SK-N-SH (cell line): ENCODE measurements at places on chromosomes 5 and 9.

GRCh38 chr5:59765446-59765845 lies 128.1 kb downstream of the PDE4D start:
- no peak for DNase-seq

DNA sequence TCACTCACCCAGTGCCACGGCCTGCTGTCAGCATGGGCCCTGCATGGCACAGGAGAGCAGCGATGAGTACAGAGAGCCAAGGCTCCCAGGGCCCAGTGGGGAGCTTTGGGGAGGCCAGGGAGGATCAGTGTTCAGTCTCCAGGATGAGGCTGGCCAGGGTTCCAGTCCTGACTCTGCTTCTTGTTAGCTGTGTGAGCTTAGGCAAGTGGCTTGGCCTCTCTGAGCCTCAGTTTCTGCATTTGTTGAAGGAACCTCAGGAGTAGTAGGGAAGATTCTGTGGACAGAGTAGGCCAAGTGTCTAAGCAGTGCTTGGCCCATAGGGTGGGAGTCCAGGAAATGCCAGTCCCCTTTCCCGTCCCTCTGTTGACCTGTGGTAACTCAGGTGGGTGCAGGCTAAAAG lies 39.5 kb downstream of the ERGIC1 start:
- DNase-seq: no peak

GRCh38 chr5:67214707-67215447 lies 18.3 kb upstream of the CD180 start:
- DNase-seq: no peak

DNA sequence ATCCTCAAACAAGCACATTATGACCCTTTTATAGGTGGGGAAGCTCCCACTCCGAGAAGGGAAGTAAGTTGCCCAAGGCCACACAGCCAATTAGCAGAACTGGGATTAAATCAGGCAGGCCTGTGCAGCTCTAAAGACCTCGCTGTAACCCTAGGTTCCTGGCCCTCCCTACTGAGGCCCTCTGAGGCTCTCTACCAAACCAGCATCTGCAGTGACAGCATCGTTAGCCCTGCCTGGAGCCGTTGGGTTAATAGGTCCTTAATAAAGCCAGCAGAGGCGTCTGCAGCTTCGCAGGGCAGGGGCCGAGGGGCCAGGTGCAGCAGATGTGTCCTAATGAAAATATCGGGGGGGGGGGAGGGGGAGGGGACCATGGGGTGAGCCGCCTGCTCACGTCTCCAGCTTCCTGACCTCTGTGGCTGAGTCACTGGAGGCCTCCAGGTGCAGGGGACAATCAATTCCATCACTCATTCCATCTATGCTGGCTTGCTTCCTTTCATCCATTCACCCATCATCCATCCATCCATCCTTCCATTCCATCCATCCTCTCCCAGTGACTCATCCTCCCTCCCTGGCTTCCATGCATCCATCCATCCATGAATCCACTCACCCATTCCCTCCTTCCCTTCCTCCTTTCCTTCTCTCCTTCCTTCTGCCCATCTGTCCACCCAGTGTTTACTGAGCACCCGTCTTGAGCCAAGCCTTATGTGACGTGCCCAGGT lies 203.9 kb downstream of the C9orf50 start:
- DNase-seq: no peak

DNA sequence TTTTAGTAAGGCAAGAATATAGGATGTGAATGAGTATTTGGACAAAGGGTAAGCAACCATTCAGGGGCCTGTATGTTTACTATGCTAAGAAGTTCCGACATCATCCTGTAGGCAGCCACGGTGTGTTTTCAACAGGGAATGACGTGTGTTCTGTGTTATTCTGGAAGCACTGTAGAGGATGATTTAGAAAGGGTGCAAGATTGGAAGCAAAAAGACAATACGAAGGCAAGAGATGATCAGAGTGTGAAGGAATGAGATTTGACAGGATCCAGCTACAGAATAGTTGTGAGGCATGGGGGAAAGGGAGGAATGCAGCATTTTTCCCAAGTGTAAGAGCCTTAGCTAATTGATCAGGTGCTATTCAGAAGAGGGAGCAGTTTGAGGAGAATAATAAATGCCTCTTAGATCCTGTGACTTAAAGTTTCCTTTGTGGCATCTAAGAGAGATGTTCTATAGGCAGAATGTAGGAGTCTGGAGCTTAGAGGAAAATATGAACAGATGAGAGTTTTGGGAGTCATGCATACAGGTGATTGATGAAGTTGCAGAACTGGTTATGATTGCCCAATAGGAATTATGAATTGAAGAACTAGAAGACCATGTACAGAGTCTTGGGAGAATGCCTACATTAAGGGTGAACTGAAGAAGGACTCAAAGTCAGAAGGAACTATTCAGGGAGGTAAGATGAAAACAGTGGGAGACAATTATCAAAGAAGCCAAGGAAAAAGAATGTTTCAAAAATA lies 2.5 kb downstream of the SMC5 start:
- no peak for DNase-seq

GRCh38 chr9:131068076-131068816 lies 28.1 kb upstream of the AIF1L start:
- DNase-seq: no peak

- no peak for DNase-seq
These were observed 61.9 kb downstream of the PGM5 start for GRCh38 chr9:68418259-68418845.

DNA sequence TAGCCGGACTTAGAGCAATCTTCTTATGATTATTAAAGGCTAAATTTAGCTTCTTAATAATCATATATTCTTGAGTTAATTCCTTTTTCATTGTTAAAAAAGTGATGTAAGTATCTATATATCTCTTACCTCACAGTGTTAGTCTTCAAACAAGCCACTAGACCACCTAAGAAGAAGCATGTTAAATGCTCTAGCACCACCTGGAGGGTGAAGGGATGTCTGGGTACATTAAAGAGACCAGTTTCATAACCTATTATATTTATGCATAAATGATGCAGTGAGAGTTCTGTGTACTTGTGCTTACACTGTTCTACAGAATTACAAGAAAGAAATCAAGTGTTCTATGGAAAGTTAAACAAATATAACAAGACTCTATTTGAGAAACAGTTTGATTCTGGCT lies 55.9 kb upstream of the SLCO6A1 start:
- no peak for DNase-seq

DNA sequence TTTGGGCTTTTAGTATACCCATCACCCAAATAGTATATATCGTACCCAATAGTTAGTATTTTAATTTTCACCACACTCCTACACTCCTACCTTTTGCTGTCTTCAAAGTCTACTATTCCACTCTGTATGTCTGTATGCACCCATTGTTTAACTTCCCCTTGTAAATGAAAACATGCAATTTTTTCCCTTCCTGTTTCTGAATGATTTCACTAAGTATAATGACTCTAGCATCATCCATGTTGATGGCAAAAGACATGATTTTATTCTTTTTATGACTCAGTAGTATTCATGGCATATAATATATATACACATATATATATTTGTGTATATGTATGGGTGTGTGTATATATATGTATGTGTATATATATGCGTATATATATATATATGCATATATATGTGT lies 63.1 kb upstream of the FAM174A start:
- no peak for DNase-seq

DNA sequence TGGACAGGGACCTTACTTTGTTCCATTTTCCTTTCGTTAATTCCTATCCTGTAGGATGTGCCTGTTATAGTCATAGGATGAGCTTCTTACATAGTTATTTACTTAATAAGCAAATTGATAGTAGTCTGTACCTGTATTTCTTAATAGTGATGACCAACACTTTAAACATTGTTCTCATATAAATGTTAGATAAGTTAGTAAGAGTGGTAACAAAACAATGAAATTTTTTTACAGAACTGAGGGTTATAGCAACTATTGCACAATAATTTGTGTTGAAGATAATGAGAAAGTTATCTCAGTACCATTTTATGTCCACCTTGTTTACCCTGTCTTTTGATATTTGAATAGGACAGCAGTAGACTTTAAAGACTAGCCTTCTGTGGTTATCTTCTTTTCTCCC lies 162.9 kb upstream of the ELL2 start:
- DNase-seq: no peak

DNA sequence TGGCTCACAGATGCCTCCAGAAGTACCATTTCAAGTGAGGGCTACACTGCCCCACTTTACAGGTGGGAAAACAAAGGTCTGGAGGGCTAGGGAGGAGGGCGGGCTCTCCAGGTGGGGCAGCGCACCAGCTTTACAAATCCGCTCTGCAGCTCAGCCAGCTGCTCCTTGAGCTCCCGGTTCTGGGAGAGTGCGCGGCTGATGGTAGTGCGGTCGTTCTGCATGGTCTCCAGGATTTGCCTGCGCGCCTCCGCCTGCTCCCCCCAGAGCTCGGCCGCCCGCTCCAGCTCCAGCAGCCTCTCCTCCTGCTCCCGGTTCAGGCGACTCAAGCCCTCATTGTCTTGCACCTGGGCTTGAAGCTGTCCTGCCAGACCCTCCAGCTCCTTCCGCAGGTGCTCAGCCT lies 15.5 kb downstream of the GOLGA2 start:
- DNase-seq: no peak

DNA sequence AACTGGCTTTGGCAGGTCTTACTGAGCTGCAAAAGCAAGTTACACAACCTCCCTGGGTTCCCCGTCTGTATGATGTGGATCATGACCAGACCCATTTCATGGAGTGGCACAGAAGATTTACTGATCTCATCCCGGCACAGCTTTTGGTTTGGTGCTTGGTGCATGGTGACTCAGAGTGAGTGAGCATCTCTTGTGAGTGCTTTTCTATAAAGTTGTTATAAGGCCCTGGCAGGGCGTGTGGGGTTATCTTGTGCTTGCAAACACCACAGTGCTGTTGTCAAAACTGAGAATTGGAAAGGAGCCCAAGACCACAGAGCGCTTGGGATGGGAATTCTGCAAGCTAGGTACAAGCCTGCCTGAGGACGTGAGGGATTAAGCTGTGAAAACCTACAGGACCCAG lies 425.2 kb downstream of the GADD45G start:
- DNase-seq: no peak

GRCh38 chr5:40733434-40733833 lies 22.3 kb downstream of the TTC33 start:
- no peak for DNase-seq

GRCh38 chr9:137070201-137070905 lies at the start of gene SAPCD2:
TSS of gene SAPCD2 (minus strand) at chr9:137070557. CDS start at chr9:137070460, 97 bp downstream.
- DNase-seq: peak; percentile 95

- no peak for DNase-seq
These were observed 268.5 kb upstream of the NMUR2 start for GRCh38 chr5:152673601-152674000.

DNA sequence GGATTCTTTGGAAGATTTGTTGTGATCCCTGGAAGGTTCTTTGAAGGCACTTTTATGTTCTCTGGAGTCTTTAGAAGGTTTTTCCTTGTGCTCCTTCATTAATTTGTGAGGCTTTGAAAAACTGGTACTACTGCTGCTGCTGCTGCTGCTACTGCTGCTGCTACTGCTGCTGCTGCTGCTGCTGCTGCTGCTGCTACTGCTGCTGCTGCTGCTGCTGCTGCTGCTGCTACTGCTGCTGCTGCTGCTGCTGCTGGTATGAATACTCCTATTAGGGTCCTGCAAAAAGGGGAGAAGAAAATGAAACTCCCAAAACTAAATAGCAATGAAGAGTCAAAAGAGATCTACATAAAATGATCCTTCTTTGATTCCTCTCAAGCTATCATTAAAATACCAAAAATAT lies 208.1 kb downstream of the MLLT3 start:
- no peak for DNase-seq

GRCh38 chr5:6868171-6868570 lies 154.9 kb downstream of the TENT4A start:
- peak; percentile 26 for DNase-seq

- no peak for DNase-seq
These were observed 5.8 kb downstream of the DPP7 start for GRCh38 chr9:137108608-137109249.

- no peak for DNase-seq
These were observed 111.9 kb upstream of the SLIT3 start for GRCh38 chr5:169412831-169413230.

DNA sequence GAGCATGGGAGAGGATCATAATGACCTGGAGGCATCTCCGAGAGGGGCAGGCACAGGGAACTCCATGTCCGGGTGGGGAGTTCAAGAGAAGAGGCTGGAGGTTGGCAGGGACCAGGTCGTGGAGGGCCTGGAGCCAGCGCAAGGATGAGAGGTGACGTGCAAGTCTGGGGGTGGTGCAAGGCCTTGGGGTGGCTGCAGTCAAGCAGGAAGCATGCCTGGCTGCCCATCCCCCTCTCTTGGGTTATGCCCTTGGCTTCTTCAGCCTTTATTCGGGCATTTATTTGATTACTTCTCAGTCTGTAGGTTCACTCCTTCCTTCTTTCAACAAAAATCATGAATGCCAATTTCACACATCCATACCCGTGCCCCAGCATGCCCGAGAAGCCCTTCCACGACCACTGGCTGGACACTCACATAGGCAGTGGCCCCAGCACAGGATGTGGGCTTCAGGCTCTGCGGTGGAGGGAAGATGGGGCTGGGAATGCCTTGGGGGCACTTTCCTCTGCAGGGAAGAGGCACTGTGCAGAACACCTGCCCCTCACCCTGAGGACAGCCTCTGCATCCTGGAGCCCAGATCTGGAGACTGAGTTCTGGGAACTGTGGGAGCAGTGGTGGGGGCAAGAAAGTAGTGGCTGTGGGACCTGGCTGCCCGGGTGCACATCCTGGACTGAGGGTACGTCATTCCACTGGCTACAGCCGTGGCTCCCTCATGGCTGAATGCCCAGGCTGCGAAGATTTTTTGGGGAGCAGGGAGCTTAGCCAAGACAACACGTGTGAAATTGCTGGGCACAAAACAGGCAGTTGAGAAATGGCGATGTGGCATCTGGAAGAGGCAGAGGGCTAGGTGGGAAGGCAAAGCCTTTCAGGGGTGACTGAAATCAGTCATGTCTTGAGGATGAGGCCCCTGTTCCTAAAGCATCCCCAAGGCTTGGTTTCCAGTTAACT lies 38.6 kb downstream of the CRB2 start:
- no peak for DNase-seq
